ENCODE measurements at places on chromosomes 3 and 15. TPM values are rescaled to one million over a fixed set of nuclear protein-coding genes. Genes with fewer than 3 reads are reported as not detected.

GRCh38 chr3:9730657-9731205 lies 804 bp upstream of the BRPF1 start:
- peaks cover 3% of the 10 kb centered on the region for H3K36me3 ChIP-seq
- DNase-seq, result no peak
- no peaks in the 10 kb centered on the region for H3K27me3 ChIP-seq
- H3K4me1 ChIP-seq, result peaks cover 36% of the 10 kb centered on the region
- peak overlapping the region; percentile 91 for H3K4me3 ChIP-seq

DNA sequence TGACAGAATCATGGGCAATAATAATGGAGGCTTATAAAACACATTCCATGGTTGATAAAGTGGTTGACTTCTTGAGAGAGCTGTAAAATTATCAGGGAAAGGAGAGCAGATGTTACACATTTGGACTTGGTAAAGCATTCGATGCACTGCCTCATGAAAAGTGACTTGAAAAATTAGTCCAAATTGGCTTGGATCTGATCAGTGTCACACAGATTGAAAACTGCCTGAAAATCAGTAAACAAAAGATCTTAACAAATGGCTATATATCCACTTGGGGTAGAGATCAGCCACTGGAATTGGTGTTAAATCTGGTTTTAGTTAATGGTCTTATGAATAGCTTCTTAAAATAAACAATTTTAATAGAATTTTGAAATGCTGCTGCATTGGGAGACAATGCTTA lies 20.3 kb downstream of the SHOX2 start:
- peaks cover 13% of the 10 kb centered on the region for H3K27me3 ChIP-seq
- no peak overlapping the region for H3K4me3 ChIP-seq
- no peak overlapping the region for H3K27ac ChIP-seq

- peaks cover 2% of the 10 kb centered on the region for H3K27me3 ChIP-seq
- H3K4me3 ChIP-seq, result peak within 1 kb of the TSS; percentile 35
- no peaks in the 10 kb centered on the region for H3K4me1 ChIP-seq
- peak; percentile 50 for DNase-seq
Measured at GRCh38 chr15:68930268-68931022, at the start of gene SPESP1. TSS of gene SPESP1 (plus strand) at chr15:68930525. CDS start at chr15:68930654, 129 bp downstream.

DNA sequence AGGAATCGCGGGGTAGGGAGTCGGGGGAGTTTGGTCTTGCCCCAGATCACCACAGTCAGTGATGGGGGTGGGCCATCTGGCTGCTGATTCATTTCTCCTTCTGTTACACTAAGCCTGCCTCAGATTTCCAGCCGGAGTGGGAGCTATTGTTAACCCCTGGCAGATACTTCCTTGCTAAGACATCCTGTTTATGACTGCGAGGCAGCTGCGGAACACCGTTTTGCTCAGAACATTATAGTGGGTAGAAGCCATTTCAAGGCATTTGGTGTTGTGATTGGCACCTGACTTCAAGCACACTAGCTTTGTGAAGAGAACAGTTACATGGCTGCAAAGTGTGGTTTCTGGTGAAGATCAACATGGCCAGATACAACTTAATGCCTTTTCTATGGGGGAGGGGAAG lies 73.8 kb downstream of the FLNB start:
- H3K27ac ChIP-seq, result no peak overlapping the region
- no peak overlapping the region for H3K4me3 ChIP-seq
- H3K27me3 ChIP-seq, result no peaks in the 10 kb centered on the region
- H3K4me1 ChIP-seq, result peaks cover 8% of the 10 kb centered on the region
- peaks cover 19% of the 10 kb centered on the region for H3K36me3 ChIP-seq

- H3K27ac ChIP-seq, result no peak overlapping the region
- no peak overlapping the region for H3K4me3 ChIP-seq
- no peak for DNase-seq
- H3K36me3 ChIP-seq, result no peaks in the 10 kb centered on the region
- H3K4me1 ChIP-seq, result peaks cover 9% of the 10 kb centered on the region
Measured at GRCh38 chr3:120017692-120018091, 76.6 kb downstream of the GSK3B start.

DNA sequence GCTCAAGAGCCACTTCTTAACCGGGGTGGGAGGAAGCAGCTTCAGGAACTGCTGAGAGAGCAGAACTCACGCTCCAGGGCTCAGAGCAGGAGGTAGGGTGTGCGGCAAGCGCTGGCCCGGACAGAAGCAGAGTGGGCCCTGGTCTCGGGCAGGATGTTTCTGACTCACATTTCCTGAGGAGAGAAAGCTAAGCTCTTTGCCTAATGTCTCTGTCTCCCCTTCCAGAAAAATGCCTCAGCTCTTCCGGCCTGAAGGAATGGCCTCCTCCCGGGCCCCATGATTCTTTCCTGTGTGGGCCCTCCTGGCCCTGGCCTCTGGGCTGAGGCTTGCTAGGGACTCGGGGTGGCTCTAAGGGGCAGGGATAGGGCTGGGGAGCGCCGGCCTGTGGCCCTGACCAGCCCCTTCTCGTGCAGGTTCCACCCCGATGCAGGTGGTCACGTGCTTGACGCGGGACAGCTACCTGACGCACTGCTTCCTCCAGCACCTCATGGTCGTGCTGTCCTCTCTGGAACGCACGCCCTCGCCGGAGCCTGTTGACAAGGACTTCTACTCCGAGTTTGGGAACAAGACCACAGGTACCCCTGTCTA lies 4.1 kb upstream of the STAB1 start:
- H3K27ac ChIP-seq, result no peak overlapping the region
- H3K4me1 ChIP-seq, result no peaks in the 10 kb centered on the region
- H3K27me3 ChIP-seq, result no peaks in the 10 kb centered on the region
- DNase-seq, result no peak
- no peak overlapping the region for H3K4me3 ChIP-seq

- no peak for DNase-seq
- H3K27me3 ChIP-seq, result no peaks in the 10 kb centered on the region
- no peaks in the 10 kb centered on the region for H3K36me3 ChIP-seq
- no peak overlapping the region for H3K4me3 ChIP-seq
- H3K4me1 ChIP-seq, result no peaks in the 10 kb centered on the region
- no peak overlapping the region for H3K27ac ChIP-seq
Measured at GRCh38 chr3:168134931-168135330, 39.2 kb upstream of the GOLIM4 start.

GRCh38 chr15:101522091-101522490 lies 32.6 kb upstream of the PCSK6 start:
- no peaks in the 10 kb centered on the region for H3K36me3 ChIP-seq
- H3K4me3 ChIP-seq, result no peak overlapping the region
- peaks cover 12% of the 10 kb centered on the region for H3K27me3 ChIP-seq
- no peak overlapping the region for H3K27ac ChIP-seq
- no peaks in the 10 kb centered on the region for H3K4me1 ChIP-seq

GRCh38 chr15:101801048-101801447 lies 2.3 kb upstream of the OR4F6 start:
- H3K36me3 ChIP-seq, result no peaks in the 10 kb centered on the region
- no peaks in the 10 kb centered on the region for H3K27me3 ChIP-seq
- no peak for DNase-seq
- H3K4me3 ChIP-seq, result no peak overlapping the region
- no peak overlapping the region for H3K27ac ChIP-seq

GRCh38 chr15:59739557-59740186 lies 50.6 kb upstream of the BNIP2 start:
- H3K4me1 ChIP-seq, result no peaks in the 10 kb centered on the region
- DNase-seq, result no peak
- H3K36me3 ChIP-seq, result no peaks in the 10 kb centered on the region
- H3K4me3 ChIP-seq, result no peak overlapping the region

ZNF80 gene
- 0.04 TPM for polyA plus RNA-seq

FBN1 gene
- 0.30 TPM for polyA plus RNA-seq

GRCh38 chr3:169311860-169312259 lies 351.7 kb downstream of the MECOM start:
- H3K4me3 ChIP-seq, result no peak overlapping the region
- H3K27ac ChIP-seq, result no peak overlapping the region
- H3K27me3 ChIP-seq, result no peaks in the 10 kb centered on the region
- no peaks in the 10 kb centered on the region for H3K36me3 ChIP-seq

SEMA6D gene
- polyA plus RNA-seq, result not detected

DNA sequence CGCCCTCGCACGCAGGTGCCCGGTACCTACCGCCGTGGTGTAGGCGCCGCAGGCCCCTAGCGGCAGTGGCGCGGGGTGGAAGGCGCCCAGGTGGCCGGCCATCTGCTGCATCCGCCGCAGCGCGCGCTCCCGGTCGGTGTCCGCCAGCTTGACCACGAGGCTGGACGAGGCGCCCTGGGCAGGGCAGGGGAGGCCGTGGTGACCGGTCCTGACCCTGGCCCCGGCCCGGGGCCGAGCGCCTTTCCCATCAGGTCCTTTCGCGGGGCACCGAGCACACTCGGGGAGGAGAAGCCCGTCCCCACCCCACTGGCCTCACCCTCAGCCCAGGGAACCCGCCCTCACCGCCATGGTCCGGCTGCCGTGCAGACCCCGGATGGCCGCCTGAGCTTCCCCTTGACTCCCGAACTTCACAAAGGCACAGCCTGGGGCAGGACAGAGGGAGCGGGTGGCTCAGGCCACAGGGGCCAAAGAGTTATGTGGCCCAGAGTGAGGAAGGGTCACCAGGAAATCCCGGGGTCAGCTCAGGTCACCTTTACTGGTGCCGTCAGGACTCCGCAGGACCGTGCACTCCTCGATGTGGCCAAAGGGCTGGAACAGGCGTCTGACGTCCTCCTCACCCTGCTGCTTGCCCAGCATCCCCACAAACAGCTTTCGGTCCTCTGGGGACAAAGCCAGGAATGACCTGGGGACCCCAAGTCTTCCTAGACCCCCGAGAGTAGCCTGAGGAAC lies 17.4 kb upstream of the PARP6 start:
- H3K4me1 ChIP-seq, result no peaks in the 10 kb centered on the region
- no peaks in the 10 kb centered on the region for H3K36me3 ChIP-seq
- H3K4me3 ChIP-seq, result no peak overlapping the region

- H3K4me1 ChIP-seq, result peaks cover 100% of the 10 kb centered on the region
- H3K27me3 ChIP-seq, result no peaks in the 10 kb centered on the region
- DNase-seq, result peak; percentile 78
- H3K4me3 ChIP-seq, result no peak overlapping the region
- H3K27ac ChIP-seq, result peak overlapping the region; percentile 90
Measured at GRCh38 chr15:31346367-31347066, 19.9 kb downstream of the KLF13 start.

- H3K4me1 ChIP-seq, result no peaks in the 10 kb centered on the region
- DNase-seq, result no peak
- H3K4me3 ChIP-seq, result no peak overlapping the region
- H3K27ac ChIP-seq, result no peak overlapping the region
Measured at GRCh38 chr15:81113204-81113657, 20.8 kb upstream of the CFAP161 start.

RARRES1 gene
- not detected for polyA plus RNA-seq

DNA sequence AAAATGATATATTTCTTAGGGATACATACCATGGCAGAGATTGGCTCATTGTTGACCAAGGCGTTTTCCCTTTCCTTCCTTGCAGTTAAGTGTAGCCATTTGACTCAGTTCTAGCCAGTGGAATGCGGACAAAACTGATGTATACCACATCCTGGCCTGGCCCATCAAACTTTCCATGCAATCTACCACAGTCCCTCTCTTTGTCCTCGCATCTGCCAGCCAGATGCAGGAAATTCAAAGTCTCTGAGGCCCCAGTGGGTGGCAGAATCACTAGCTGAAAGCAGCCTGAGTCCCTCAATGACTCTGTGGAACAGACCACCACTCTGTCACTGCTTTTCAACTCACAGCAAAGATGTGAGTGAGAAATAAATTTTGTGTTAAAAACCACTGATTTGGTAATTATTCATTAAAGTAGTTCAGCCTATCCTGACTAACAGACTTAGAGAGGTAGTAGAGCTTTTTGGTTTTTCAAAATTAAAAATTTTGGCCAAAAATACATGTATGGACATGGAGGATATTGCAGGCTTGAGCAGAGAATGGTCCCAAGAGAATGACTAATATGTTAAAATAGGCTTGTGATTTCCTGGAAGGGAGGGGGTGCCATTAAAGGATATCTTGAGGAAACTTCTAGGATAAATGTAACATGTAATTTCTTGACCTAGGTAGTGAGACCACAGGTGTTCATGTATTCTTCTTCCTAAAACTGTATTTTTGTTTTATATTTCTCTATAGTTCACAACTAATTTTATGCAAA lies 10.9 kb downstream of the LRRFIP2 start:
- no peaks in the 10 kb centered on the region for H3K4me1 ChIP-seq
- no peak overlapping the region for H3K4me3 ChIP-seq
- peaks cover 1% of the 10 kb centered on the region for H3K36me3 ChIP-seq
- H3K27ac ChIP-seq, result no peak overlapping the region

GRCh38 chr3:177150970-177151627 lies 46.2 kb downstream of the TBL1XR1 start:
- peaks cover 37% of the 10 kb centered on the region for H3K4me1 ChIP-seq
- DNase-seq, result no peak
- no peaks in the 10 kb centered on the region for H3K27me3 ChIP-seq
- H3K4me3 ChIP-seq, result no peak overlapping the region
- no peaks in the 10 kb centered on the region for H3K36me3 ChIP-seq

DNA sequence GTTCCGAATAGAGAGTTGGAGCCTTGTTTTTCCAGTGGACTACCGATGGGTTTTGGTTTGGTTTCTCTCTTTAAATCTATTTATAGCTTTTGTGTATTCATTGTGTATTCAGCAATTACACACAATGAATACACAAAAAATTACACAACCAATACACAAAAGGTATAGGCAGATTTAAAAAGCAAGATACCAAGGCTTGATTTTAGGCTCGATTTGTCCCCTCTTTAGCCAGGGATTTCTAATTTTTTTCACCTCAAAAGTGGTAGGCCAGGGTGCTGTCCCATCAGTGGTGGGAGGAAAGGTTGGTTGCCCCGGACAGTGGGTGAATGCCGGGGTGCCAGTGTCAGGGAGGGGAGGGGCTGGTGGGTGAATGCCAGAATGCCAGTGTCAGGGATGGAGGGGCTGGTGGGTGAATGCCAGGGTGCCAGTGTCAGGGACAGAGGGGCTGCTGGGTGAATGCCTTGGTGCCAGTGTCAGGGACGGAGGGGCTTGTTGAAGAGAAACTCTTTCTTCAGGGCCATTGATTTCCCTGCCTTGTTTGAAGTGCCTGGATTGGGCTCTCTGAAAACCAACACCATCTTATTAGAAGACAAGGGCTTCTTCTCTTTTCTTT lies 186.2 kb downstream of the GOLGA6L6 start:
- H3K4me1 ChIP-seq, result peaks cover 5% of the 10 kb centered on the region
- H3K36me3 ChIP-seq, result no peaks in the 10 kb centered on the region
- H3K27me3 ChIP-seq, result no peaks in the 10 kb centered on the region
- H3K27ac ChIP-seq, result no peak overlapping the region
- no peak overlapping the region for H3K4me3 ChIP-seq

DNA sequence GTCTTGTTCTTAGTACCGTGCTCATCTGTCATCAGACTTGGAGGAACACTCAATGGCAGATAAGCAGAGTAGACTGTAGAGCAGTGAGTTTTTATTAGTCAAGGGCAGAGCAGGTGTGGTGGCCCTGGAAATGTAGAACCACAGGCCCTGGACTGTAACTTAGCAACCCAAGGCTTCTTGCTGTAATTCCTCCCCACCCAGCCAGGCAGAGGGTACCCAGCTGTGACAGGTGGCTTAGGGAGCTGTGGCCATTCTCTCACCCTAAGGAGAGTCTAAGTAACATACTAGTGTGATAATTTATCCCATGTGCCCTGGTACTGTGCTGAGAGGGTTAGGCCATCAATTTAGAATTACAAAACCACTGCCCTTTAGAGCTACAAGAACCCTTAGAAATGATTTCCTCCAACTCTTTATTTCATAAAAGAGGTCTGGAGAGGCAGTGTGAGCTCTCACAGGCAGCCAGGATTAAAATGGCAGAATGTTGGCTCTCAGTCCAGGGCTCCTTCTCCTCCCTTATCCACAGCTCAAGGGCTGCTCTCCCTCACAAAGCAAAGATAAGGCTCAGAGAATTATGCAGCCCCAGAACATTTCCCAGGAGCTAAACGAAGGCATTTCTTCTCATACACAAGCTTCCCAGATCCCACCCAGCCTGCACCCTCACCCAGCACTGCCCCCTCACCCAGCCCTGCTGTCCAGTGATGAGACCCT lies 3.0 kb downstream of the POMGNT2 start:
- H3K4me3 ChIP-seq, result no peak overlapping the region
- no peaks in the 10 kb centered on the region for H3K36me3 ChIP-seq
- H3K27me3 ChIP-seq, result no peaks in the 10 kb centered on the region
- peaks cover 9% of the 10 kb centered on the region for H3K4me1 ChIP-seq

All from B cell (primary cell).